GM18507 (cell line): ENCODE measurements at places on chromosomes 5 and 9.

DNA sequence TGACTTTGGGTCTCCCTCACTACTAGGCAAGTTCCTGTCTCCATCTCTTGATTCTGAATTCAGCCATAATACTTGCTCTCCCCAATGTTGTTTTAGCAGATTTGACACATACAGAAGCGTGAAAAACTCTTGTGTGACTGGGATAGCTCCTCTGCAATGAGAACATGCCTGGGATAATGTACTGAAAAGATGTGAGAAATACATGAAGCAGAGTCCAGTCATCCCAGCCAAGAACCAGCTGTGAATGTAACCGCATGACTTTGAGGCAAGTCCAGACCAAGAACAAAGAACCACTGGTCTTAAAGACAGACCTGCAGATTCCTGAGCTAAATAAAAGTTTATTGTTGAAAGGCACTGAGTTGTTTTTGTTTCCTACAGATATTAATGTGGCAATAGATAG is 135.0 kb downstream of the NMUR2 start:
- DNase-seq = no peak

GRCh38 chr5:36820900-36821299 is 55.7 kb upstream of the NIPBL start:
- DNase-seq = no peak

GRCh38 chr9:137593176-137593575 is 2.9 kb upstream of the ZMYND19 start:
- no peak for DNase-seq

- no peak for DNase-seq
These were observed 242.9 kb downstream of the CSNK1G3 start for GRCh38 chr5:123754908-123755307.

GRCh38 chr5:79151942-79152671 is 40.5 kb downstream of the BHMT start:
- no peak for DNase-seq

DNA sequence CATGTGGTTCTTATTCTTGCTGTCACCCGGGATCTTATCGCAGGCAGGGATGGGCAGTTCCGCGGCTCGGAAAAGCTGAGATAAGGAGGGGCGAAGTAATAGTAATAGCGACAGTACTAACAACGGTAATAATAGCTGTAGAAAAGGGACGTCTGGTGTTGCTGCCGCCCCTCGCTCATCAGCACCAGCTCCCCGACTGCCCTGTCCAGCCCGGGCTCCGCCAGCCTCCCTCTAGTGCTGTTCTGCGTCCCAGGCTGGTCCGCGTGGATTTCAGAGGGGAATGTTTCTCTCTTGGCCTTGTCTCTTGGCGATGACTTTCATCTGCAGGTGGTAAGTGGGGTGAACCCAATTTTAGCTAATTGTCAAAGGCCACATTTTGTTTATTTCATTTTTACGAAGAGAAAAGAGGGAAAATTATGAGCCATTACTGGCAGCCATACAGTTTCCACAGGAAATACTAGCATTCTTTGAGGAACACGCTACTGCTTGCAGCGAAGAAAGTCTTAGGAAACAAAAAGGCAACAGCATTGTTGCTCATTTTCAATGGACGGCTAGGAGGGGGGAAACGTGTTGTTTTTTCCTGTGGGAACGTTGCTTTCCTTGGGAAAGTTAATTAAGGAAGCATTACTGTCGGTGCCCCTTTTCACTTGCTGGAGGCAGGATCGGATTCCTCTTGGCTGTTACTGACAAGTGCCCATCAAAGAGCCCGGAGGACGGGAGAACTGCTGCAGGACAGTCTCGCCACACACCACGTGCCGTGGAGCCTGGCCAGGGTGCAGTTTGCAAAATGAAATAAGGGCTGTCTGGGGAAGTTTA is 762 bp downstream of the SNCAIP start:
- DNase-seq = no peak

- no peak for DNase-seq
These were observed 41.2 kb upstream of the RAPGEF1 start for GRCh38 chr9:131781069-131781468.

- no peak for DNase-seq
These were observed 32.9 kb downstream of the MAP3K1 start for GRCh38 chr5:56848206-56848605.

GRCh38 chr5:91224969-91225368 is 158.1 kb downstream of the ARRDC3 start:
- no peak for DNase-seq

GRCh38 chr5:15446552-15446951 is 53.4 kb upstream of the FBXL7 start:
- no peak for DNase-seq

DNA sequence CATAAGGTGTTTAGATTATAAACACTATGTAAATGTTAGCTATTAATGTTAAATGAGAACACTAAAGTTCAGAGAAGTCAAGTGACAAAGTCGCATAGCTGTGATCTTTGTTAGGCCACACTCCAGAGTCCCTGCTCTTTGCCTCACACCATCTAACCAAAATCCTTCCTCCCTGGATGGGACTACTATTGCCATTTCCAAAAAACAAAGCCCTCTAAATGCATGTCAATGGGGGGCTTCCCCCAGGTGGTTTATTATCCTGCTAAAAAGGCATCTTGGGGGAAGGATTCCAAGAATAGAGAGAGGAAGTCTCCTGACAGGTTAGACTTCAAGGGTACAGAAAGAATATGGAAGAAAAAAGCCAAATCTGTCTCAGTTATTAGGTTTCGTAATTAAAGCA is 10.4 kb downstream of the NR6A1 start:
- no peak for DNase-seq

GRCh38 chr9:131876486-131876885 is 136.6 kb upstream of the RAPGEF1 start:
- no peak for DNase-seq

DNA sequence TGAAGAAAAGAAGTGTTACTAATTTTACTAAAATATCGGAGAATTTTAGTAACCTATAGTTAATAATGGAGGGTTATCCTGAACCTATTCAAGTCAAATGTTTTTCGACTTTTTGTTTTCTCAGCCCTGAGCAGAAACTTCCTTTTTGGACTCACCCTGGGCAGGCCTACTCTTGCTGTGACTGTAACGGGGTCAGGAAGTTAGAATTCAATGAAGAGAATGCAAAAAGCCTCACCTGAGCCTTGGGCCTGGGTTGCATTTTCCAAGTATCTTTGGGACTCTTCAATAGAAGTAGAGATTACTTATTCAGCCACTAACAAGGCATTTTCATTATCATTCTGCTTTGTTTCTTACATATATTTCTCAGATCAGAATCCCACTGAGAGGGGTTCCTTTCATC is 405.3 kb downstream of the TLR4 start:
- no peak for DNase-seq

GRCh38 chr9:90727488-90727887 is 74.1 kb upstream of the SYK start:
- DNase-seq = no peak

DNA sequence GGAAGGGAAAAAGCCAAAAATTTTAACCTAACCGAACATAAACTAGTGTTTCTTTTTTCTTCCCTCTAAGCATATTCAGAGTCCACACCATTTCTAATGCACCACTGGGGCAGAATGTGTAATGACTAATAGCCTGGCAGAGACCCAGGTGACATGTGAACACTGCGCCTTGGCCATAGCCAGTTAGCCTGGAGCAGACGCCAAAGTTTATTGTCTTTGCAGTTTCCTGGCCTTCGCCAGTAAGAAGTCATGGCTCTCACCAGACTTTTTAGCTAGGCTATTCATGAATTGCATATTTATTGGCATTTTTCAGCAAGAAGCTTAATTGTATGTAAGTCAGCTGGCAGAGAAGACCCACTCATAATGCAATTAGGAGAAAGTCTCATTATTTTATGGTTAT is 182.8 kb upstream of the SLC27A6 start:
- DNase-seq = no peak

GRCh38 chr9:106757514-106757913 is 105.5 kb upstream of the ZNF462 start:
- DNase-seq = no peak

DNA sequence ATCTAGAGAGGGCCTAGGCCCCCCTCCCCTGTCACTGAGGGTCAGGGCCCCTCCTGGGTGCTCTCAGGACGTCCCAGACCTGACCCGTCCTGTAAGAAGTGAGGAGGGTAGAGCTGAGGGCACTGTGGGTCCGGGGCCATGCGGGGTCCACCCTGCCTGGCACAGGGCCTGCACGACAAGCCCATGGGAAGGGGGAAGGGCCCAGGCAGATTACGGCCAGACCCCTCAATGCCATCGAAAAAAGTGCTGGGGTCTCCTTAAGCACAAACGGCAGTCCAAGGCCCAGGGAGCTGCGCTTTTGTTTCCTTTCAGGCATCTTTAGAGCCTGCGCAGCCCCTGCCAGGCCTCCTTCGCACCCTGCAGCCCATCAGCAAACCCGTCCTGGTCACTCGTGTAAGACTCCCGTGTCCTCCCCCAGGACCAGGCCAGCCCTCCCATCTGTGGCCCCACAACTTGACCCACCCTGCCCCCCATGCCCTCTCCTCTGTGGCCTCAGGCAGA is 4.4 kb upstream of the EXOC3 start:
- no peak for DNase-seq

- no peak for DNase-seq
These were observed 149.6 kb upstream of the MOCS2 start for GRCh38 chr5:53259176-53259575.

DNA sequence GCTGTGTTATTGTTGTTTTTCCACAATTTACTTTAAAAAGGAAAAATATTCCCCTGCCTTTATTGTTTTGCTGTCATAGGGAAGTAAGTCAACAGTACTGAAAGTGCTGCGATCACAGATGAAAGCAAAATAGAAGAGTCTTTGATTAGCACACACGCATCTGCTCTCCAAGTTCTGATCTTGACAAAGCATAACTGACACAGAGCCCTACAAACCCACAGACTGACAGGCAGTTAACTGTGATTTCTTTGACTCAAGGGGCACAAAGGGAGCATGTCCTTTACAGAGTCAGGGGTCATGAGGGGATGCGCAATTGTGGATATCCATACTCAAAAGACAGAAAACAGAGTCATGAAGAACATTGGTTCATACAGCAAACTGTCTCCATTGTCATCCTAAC is 123.7 kb downstream of the SNCAIP start:
- no peak for DNase-seq

DNA sequence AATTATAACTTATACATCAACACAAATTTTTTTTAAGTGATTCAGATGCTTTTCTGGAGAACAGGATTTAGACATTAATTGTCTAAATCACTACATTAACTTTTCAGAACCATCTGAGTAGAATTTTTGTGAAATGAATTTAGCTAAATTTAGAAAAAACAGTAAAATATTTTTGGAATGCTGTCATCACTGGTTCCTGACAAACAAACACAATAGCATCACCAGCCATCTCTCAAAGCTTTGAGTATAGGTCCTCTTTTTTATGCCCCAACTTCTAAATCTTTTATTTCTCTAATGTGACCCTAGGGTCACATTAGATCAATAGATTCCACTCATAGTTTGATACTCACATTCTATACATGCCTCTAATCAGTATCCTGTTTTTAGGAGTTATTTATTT is 104.6 kb downstream of the PRR16 start:
- no peak for DNase-seq

GRCh38 chr5:172727551-172727950 is 43.4 kb downstream of the DUSP1 start:
- no peak for DNase-seq

DNA sequence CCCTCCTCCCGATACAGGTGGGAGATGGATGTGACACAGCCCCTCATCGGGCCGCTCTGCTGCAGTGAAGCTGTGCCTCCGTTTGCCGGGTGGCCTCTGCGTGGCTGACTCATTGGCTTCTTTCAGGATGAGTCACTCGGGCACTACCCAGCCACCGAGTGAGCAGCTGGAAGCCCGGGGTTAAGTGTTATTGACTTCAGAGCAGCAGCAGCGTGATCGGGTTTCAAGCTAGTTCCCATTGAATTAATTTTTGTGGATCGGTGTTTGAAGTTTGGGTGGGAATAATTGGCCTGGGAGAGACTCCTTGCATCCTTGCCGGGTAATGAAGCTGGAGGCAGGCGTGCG is 266.4 kb upstream of the IRX4 start:
- no peak for DNase-seq

DNA sequence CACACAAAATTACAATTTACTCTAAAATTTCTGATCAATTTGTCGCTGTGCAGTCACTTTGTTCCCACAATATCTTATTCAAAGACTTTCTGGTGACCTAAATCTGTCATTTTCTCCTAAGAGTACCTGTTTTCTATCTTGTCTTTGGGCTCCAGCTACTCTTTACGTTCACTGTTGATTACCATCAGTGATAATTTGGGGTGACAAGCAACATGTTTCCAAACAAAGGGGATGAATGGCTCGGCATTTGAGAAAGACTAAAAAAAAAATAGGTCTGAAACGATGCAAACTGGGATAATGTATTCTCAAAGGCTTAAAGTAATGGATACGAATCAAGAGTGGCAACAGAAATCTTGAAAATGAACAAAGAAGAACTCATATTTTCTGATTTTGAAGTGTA is 205.2 kb upstream of the DAB2 start:
- DNase-seq = no peak

DNA sequence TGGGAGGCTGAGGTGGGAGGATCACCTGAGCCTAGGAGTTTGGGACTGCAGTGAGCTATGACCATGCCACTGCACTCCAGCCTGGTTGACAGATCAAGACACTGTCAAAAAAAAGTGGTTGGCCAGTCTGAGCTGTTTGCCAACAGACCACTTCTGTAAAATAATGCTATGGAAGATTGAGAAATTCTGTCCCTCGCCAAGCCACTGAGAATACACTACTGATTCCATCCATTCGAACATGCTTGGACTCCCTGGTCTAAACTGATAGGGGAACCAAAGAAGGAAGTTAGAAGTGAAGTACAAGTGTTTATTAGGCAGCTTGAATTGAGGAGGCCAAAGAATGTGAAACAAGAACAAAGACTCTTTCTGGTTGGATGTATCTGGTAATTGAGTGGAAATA is 27.2 kb downstream of the ENC1 start:
- no peak for DNase-seq

DNA sequence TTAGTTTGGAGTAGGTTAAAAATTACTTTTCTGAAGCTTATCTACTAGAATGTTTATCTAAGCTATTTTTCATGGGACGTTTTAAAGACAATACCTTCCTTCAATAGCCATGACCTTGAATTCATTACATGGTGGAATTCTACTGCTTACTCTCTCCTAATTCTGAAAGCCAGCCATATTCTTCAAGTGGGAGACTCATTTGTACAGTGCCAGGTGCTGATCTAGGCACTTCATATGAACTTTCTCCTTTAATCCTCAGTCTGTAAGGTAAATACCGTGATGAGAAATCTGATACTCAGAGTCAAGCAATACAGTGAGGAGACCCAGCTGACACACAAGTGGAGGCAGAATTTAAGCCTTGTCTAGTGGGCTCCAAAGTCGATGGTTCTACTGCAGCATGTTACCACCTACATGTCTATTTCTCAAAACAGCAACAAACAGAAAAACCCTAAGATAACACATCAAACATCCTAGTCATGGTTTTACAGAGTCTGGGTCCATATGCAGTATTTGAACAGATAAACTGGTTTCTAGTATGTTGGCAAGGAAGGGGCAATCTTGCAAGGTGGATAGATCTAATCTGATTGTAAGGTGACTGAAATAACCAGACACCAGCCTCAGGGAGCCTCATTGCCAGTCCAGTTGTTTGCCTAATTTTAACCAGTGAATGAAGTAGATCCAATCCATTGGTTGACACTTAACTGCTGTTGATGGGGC is 243.7 kb downstream of the PIK3R1 start:
- DNase-seq = no peak

- no peak for DNase-seq
These were observed 27.3 kb downstream of the CENPP start for GRCh38 chr9:92353051-92353450.

- no peak for DNase-seq
These were observed 137.0 kb downstream of the ADAMTSL1 start for GRCh38 chr9:18610956-18611355.
